Cerebellum (tissue), 4 donors: ENCODE measurements at places on chromosomes 2 and 18. TPM values are rescaled to one million over a fixed set of nuclear protein-coding genes. Genes with fewer than 3 reads are reported as not detected.

STEAP3 gene
- 1.4 TPM for total RNA-seq

SEH1L gene
- 26.6 TPM for total RNA-seq

DNA sequence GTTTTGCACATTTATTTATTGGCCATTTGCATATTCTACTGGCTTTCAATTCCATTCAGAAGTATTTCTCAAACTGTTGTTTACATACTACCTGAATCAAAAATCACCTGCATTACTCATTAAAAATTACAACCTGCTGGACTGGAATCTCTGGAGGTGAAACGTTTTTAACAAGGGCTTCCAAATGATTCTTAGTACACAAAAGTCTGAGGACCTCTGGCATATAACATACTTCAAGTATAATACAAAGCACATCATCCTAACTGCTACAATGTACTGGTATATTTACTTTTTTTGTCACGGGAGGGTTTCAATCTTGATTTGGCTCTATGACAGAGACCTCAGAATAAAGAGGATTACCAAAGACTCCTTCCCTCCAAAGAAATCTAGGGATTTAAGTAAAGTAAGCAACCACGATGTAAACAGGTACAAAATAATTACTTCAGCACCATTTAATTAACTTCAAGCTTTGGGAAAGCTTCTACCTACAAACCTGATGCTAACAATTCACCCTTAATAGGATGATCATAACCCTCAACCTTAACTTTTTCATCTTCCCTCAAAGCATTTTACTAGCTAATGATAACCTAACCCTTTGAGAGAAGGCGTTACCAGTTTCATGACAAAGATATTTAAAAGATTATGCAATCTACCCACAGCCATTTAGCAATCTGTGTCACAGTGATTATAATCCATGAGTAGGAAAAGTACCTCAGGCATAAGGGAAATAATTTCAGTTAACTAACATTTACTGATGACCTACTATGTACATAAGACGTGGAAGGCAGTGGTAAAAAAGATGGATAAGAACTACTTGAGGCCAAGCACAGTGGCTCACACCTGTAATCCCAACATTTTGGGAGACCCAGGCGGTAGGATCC lies 24.7 kb downstream of the ATAD2B start:
- no peak for DNase-seq

GRCh38 chr18:49591775-49592174 lies 29.9 kb downstream of the LIPG start:
- no peak for DNase-seq

GRCh38 chr2:214514704-214515103 lies 103.8 kb downstream of the VWC2L start:
- DNase-seq = no peak

DNA sequence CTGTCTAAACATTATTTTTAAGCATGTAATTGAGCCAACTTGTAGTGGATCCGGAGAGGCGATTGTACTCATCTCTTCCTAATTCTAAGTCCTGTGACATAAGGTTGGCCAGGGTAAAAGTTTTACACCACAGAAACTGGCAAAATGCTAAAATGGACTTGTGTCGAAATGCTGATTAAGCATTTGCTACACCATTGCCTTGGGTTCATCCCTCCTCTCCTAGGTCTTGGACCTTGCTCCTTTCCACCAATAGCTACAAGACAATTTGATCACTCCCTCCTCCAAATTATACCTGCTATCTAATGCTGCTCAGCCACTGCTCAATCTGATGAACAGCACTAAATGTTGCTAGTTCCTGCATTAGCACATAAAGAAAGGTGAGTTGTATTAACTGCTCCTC lies 132.7 kb upstream of the EPC2 start:
- no peak for DNase-seq

DNA sequence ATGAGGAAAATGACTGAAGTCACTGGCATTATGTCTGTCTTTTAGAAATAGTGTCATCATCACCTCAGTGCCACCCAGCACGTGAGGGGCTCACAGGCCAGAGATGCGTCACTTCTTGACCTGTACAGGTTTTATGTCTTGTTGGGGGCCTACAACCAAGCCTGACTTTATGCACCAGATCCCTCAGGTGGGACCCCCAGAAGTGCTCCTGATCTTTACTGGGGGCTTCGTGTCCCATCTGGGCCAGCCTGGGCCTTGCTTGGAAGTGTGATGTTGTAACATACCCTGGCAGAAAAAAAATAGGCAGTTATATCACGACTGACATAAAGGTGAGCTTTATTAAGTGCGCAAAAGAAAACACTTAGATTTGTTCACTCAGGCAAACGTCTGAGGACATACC lies 21.5 kb upstream of the GNAL start:
- no peak for DNase-seq

DNA sequence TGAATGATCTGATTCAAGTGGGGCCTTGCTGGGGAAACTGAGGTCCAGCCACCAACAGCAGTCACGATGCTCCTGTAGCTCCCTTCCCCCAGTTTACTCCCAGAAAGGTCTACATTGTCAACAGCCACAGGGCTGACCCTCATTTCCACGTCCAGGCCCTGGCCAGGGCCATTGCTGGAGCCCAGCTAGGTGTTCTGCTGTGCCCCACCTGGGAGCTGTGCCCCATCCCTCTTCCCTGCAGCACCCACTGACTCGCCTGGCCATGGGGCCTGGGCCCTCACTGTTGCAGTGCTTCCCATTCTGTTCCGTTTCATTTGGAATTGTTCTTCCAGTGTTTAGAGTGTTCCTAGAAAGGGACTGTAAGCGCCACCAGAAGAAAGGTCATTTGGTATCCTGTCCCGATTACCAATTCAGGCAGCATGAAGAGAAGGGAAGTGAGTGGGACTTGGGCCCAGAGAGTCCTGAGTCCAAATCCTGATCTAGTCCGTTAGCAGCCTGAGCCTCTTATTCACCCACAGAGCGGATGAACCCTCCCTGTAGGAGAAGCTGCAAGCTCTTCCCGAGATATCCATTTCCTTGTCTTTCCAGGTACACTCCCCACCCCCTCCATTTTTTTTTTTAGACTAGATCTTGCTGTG lies 73.1 kb upstream of the HPCAL1 start:
- DNase-seq = no peak

GRCh38 chr2:138881126-138881525 lies 100.9 kb upstream of the NXPH2 start:
- DNase-seq = no peak

DNA sequence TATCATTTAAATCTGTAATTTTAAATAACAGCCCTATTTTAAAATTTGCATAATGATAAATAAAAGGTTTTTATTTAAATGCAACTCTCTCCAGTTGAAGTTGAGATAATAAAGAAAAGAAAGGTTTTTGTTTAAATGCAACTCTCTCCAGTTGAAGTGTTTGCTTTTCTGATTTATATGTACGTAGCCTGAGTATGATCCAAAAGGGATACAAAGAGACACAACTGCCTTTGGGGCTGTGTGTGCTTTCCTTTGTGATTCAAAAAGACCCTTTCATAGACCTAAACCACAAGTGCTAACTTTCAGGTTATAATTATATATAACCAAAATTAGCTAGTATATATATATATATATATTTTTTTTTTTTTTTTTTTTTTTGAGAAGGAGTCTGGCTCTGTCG lies 76.2 kb upstream of the MFF start:
- DNase-seq = no peak
